ENCODE measurements at places on chromosomes 2 and 18.
A peak's percentile ranks its signal among the peaks of the same experiment; 100 is the strongest.

GRCh38 chr18:45998244-45998643 is 31.1 kb upstream of the EPG5 start:
- DNase-seq = no peak

DNA sequence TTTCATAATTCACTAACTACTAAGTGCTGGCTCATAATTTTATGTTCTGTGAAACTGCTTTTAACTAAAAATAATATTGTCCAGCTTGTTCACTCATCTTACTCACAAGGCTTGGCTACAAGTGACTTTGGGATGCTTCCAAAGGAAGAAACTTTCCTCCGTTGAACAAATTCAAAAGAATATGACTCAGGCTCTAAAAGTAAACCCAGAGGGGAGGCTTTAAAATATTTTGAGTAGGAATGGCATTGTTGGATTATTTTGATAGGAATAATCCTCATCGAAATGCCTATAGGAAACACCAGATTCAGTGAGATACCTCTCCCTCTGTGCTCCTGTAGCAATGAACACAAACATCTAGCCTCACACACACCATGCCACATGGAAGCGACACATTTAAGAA is 25.2 kb upstream of the TLK1 start:
- no peak for DNase-seq

- no peak for DNase-seq
These were observed 37.1 kb downstream of the ANO7 start for GRCh38 chr2:241225545-241225944.

DNA sequence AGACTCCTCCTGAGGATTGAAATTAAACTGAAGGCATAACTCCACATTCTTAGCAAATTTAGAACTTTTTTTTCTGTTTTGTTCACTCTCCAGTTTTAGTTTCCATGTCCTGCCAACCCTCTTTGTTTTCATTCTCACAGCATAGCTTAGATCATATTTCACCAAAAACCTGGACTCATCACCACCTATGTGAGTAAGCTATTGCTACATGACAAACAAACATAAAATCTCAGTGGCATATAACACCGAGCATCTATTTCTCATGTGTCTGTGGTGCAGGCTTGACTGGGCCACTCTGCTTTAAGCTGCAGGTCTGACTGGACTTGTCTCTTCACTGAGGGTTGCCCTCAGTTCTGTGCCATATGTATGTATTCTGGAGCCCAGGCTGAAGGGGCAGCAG is 385.2 kb downstream of the ARHGAP15 start:
- no peak for DNase-seq

GRCh38 chr2:30255026-30255425 is 23.7 kb downstream of the LBH start:
- DNase-seq = no peak

GRCh38 chr2:234823196-234823876 is 128.5 kb upstream of the SH3BP4 start:
- DNase-seq = no peak

DNA sequence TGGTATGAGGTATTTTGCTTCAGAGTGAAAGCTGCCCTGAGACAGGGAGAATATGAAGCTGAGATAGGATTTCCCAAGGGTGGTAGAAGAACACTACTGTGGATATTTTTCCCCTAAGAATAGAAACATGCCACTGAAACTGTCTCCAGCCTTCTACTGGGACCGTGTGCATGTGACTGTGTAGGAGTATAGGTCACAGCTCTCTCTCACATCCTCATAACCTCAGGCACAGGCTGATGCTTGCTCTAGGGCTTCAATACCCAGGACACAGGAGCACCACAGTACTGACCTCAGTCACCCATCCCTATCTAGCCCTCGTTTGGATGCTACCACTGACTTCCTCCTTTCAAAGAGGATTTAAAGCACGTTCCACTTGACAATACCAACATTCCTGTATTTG is 67.2 kb downstream of the REV1 start:
- no peak for DNase-seq

GRCh38 chr2:191222507-191222906 is 22.7 kb upstream of the MYO1B start:
- DNase-seq = no peak

DNA sequence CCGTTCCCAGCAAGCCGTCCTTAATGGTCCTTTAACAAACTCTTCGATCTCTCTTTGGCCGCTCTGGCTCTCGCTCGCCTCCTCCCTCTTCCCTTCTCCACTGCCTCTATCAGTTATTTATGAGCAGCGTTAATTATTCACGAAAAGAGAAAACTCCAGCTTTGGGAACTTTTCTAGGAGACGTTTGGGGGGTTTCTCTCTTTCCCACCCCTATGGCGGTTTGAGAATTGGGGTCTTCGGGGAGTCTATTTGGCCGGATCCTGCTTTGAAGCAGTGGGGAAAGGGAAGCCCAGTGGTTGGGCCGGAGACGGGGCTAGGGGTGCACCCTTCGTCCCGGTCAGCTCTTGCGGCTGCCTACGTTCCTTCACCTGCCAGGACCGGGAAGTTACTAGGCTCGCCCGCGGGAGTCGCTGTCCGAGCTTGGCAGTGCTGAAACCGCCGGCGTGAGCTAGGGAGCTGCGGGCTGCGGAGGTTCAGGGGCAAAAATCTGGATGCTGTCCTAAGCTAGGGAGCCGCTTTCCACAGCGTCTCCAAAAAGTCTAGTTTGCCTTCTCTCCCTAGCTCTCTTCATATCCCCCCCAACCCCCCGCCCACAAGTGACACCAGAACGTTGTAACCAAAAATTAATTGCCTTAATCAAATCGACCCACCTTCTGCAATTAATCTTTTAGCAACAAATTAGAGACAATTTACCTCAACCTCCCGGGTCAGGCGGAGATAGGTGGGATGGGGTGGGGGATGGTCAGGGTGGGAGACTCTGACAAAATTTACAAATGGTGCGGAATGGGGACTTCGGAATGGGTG is 8.9 kb upstream of the SKOR2 start:
- DNase-seq = peak; percentile 78

- DNase-seq = no peak
These were observed 79.6 kb upstream of the DNMT3A start for GRCh38 chr2:25421289-25421688.

DNA sequence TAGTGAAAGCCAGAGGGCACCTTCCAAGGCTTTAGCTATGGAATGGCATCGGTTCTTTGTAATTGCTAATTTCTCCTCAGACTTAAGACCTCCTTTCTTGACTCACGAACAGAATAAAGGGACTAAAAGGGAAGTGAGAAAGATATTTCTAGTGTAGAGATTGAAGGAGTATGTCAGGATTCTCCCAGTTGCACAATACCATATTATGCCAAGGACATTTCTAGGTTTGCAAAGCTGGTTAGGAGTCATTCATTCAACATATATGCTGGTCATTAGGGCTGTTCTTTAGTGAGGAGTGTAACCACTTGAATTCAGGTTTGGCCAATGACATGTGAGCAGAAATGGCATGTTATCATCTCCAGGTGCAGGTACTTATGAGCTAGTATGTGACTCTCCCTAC is 7.4 kb downstream of the REEP1 start:
- no peak for DNase-seq

DNA sequence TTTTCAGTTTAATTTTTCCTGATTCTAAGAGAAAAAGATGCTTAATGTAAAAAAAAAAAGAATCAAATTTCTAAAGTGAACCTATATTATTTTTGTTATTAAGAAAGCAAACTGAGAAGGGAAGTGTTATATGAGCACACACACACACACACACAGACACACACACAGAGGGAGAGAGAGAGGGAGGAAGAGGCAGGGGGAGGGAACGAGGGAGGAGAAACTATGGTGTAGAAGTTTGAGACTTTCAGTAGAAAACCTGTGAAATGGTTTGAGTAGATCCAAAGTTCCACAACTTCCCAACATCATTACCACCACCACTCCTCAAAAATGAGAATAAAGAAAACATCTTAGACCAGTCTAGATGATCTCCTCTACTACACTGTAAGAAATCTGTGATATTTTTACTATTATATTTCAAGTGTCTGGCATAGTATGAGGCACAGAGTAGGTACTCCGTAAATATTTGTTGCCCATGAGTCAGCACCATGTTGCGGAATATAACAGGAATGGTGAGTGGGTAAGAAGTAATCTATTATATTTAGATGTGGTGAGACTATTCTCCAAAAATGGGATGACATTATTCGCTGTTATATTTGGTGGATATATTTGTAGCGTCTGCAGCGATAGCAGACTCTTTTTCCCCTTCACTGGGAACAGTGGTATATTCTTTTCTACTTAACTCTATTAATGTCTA is 149.4 kb upstream of the DNMT3A start:
- no peak for DNase-seq

DNA sequence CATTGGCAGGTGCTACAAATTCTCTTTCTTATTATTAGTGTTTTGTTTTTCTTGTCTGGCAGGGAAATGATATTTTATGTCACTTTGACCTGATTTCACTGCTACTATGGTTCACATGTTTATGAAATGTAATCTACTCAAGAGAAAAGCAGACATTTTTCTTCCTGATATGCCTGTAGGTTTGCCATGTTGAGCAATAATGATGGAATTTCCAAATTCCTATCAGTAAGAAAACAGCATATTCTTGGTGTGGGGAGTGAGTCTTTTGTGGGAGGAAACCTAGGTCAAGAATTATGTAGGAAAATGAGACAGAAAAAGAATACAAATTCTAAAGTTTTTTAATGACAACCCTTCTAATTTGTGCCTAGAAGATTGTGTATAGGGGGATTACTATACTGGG is 356.4 kb downstream of the SLC4A3 start:
- no peak for DNase-seq

DNA sequence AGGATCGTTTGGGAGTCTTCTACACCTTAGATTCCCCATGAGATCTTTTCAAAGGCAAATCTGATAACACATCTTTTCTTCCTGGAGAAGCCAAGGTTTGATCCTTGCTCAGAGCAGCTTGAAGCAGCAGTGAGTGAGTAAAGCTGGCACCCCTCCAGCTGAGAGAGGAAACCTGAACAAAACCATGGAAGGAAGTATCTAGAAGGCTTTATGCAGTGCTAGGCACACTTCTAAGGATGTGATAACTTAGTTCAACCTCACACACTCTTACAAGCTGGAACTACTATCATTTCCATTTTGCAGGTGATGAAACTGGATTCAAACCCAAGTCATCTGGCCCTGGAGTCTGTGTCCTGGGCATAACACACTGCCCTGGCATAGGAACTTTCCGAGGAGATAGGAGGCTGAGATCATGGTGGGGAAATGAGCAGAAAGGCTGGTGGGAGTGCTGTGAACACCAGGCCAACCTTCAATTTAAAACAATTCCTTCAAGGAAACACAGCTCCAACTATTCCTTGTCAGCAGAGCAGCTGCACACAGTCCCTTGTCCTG is 71.2 kb downstream of the CTAGE1 start:
- no peak for DNase-seq

DNA sequence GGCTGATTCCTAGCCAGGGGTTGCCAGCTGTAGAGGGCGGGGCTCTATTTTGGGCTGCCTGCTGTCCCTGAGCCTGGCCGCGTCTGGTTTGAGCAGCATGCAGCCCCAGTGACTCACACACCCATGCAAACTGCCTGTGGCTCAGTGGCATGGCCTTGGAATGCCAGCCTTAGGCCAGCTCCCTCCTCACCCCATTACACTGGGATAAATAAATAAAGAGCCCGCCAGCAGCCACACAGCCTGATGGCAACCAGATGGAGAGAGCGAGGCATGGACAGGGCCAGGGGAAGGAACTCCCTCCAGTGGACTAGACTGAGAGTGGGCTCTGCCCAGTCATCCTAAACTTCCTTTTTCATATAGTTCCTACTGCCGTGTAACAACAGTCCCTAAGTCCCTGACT is 18.3 kb downstream of the NHEJ1 start:
- DNase-seq = no peak

DNA sequence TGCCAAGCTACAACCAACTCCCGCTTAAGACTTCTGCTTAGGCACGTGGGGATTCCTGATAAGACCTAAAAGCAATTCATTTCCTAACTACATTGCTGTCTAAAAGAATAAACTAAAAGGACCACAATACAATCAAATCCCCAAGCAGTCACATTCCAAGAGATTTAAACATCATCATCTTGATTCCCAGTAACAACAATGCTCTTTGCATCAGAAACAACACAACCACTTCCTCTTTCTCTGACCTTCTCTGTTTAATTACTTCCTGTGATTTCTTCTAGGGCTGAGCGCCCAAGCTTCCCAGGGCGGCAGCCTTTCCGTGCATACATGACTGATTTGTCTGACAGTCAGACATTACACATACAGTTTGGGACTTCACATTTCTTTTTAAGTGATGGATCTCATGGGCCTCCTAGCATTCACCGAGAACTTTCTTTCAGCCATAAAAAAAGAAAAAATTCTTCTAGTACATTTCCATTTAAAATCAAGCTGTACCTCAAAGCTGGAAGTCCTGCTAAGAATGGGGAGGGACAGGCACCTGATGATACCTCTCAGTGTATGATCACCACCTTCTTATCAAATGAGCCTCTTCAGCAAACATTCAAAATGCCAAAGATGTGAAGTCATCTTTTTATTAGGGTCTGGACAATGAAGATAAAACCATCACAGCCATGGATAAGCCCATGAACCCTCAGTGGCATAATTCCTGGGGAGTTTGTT is 11.5 kb downstream of the SPRED2 start:
- DNase-seq = no peak

- DNase-seq = no peak
These were observed 86.7 kb downstream of the EPAS1 start for GRCh38 chr2:46383784-46384456.

- peak; percentile 66 for DNase-seq
These were observed 44.0 kb downstream of the PDCL3 start for GRCh38 chr2:100606726-100607343.

DNA sequence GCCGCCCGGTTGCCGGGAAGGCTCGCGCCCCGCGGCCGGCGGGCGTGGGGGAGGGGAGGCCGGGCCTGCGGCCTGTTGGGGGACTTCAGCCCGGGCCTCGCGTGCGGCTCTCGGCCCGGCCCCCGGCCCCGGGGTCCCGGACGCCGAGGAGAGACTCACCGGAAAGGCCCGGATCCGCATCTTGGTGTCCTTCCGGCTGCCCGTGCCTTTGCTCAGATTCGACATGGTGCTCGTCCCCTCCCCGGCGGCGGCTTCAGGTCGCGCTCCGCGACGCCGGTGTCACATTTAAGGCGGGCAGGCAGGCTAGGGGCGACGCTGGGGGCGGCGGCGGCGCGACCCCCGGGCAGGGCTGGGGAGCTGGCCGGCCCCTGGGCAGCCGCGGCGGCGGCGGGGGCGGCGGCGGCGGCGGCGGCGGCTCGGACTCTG is 365 bp downstream of the CUL3 start:
- DNase-seq = peak; percentile 28

DNA sequence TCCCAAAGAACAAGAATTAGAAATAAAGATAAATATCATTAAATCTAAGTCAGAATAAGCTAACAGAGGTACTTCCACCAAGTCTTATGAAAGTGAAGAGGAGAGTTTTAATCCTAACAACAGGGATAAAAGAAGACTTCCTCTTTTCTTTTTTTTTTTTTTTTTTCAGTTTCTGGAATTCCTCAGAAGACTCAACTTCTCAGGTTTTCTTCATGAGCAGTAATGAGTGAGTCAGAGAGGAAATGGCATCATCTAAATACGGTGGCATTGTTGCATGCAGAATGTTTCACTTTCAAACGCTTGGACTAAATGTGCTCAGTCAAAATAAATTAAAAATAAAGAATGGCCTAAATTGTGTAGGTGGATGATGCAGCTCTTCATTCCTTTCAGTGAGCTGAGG is 45.6 kb upstream of the ARHGAP15 start:
- DNase-seq = no peak
